ENCODE measurements at places on chromosomes 6 and 20.

DNA sequence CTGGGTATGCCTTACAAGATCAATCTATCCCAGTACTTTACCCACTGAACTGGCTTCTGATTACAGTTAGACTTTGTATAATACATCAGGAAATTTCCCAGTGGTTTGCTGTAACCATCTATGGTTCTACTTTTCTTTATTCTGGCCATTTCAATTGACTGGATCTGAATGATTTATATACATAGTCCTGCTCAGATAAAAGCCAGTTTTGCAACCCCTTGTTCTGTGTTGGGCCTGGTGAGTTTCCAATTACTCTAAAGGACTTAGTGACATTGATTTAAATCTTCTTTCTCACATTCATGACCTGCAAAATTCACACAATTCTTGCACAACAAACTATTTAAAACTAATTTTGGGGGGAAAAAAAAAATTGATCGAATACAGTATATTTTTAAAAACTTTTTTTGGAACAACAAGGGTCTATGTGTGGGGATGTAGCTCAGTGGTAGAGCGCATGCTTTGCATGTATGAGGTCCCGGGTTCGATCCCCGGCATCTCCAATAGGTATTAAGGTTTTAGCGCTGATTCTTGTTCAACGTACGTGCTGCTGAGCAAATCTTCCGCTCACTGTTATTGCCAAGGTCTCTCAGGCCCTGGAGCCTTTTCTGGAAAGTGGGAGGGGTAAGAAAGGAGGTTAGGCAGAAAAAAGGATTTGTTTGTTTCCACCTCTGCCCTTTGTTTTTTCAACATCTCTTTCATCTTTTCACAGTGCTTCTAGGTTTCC lies 117.5 kb downstream of the GPX5 start:
- DNase-seq = no peak

DNA sequence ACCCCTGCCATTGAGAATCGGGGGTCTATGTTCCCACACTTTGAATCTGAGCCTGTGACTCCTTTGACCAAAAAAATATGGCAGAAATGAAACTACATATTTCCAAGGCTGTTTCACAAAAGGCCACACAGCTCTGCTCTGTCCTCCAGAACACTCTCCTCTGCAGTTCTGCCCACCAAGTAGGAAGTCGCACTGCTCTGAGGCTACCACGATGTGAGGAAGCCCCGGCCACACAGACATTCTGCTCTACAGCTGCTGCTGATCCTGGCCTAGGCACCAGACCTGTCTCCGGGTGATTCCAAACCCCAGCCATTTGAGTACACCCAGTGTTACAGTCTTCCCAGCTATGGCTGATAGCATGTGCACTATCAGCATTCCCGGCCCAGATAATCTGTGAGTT lies 85.1 kb downstream of the LYRM4 start:
- DNase-seq = no peak

DNA sequence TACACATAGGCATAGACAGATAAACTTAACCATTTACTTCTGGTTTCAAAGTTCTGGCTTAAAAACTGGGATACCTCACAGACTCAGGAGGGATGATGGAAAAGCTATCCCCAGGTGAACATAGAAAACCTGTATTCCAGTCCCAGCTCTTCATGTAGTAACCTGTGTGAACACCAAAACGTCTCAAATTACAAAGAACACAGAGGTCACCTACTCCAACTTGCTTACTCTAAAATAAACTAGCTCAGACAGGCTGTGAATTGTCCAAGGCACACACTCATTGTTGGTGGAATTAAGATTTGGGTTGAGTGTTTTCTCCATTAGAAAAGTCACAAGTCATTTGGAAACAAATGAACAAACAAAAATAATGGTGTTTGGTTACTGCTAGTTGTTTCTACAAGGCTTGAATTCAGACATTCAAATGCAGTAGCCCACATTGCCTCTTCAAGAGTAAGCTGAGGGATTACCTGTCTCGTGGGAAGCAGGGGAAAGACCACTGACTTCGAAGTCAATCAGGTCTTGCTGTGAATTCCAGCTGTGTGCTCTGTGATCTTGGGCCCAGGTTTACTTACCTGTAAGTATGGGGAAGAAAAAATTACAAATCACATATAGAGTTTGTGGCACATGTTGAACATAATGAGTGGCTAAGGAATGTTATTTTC lies 48.2 kb upstream of the LRRC1 start:
- DNase-seq = no peak

GRCh38 chr6:17716221-17716620 lies 9.5 kb upstream of the NUP153 start:
- DNase-seq = no peak

DNA sequence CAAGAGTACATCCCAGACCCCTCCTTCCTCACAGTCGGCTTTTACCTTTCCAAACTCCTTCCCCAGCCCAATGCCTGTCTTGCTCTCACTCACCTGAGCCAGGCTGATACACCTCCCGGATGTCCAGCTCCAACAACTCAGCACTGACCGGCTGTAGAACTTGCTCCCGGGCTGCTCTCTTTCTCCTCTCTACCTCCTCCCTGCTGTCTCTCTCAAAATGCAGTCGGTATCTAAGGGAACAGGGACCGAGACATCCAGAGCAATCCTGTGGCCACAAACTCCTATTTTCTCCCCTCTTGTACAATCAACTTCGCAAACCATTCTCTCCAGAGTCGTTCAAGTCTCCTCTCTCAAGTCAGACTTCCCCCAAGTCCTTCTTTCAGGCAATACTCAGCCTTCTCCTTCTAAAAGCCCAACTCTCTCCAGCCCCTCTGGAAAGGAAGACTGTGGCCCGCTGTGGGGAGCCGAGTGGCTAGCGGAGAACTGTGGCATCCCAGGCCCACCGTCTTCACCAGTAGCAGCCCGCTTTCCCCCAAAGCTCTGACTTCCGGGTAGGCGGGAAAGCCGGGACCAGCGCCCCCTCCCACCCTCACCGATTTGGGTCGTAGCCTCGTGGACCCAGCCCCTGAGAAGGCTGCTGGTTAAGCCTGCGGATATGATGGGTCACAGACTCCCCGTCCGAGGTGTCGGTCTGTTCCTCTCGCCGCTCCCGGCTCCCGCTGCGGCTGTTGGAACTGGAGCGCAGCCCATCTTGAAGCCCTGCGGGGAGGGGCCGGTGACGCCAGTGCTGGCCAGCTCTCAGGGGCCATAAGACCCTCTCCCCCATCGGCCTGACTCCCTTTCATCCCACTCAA lies 1.1 kb downstream of the GNL1 start:
- no peak for DNase-seq

- DNase-seq = no peak
These were observed 102.2 kb upstream of the AKAP12 start for GRCh38 chr6:151137542-151137941.

DNA sequence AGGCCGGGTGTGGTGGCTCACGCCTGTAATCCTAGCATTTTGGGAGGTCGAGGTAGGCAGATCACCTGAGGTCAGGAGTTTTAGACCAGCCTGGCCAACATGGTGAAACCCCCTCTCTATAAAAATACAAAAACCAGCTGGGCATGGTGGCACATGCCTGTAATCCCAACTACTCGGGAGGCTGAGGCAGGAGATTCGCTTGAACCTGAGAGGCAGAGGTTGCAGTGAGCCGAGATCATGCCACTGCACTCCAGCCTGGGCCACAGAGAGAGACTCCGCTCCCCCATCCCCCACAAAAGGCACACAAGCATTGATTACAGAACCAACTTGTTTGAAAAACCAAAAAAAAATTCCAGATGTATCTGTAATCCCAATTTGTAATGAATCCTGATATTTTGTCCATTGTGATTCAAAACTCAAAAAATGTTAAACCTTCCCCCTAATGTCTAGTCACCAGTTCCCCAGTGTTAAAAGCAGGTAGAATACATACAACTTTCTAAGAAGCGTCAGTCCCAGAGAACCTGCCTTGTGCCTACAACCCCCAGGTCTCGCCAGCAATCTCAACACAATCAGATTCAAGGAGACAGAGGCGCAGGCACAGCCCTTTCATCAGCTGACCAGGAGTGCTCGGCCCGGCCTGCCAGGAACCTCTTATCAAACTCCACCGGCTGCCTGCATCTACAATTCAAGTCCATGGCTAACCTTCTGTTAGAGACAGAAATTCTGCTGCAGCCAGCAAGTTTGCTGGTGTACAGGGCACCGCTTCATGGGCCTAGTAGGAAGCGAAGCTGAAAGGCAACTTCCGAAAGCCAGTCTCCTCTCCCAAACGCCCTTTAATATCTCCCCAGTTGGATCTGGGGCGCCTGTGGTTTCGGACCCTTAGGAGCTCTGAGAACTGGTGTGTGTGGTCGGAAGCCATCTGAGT lies 2.1 kb downstream of the EZR start:
- DNase-seq = no peak

DNA sequence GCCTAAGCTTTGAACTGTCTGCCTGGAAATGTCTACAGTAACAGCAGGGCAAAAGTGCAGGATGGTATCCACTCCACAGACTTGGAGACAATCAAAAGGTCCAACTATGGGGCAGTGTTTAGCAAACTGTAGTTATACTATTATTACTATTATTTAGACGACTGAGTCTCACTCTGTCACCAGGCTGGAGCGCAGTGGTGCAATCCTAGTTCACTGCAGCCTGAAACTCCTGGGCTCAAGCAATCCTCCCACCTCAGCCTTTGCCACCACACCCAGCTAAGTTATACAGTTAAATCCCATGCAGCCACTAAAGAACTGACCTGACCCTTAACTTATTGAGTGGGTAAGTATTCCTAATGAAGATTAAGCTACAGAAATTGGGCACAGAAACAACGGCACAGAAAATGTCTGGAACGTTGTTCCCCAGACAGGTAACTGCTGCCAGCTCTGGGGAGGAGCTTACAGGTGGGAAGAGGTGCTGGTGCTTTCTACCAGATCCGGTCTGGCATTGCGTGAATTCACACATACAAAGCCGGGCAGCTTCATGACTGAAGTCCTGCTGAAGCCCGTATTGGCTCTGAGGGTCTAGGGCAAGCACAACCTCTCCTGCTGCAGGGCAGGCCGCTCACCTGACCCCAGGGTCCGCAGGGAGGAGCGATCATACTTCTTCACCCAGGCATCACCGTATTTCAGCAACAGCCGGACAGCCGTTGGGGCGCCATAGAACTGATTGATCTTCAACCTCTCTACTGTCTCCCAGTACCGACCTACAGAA lies 27.0 kb upstream of the APMAP start:
- no peak for DNase-seq

- DNase-seq = no peak
These were observed 37.8 kb downstream of the PTPN1 start for GRCh38 chr20:50547964-50548363.

DNA sequence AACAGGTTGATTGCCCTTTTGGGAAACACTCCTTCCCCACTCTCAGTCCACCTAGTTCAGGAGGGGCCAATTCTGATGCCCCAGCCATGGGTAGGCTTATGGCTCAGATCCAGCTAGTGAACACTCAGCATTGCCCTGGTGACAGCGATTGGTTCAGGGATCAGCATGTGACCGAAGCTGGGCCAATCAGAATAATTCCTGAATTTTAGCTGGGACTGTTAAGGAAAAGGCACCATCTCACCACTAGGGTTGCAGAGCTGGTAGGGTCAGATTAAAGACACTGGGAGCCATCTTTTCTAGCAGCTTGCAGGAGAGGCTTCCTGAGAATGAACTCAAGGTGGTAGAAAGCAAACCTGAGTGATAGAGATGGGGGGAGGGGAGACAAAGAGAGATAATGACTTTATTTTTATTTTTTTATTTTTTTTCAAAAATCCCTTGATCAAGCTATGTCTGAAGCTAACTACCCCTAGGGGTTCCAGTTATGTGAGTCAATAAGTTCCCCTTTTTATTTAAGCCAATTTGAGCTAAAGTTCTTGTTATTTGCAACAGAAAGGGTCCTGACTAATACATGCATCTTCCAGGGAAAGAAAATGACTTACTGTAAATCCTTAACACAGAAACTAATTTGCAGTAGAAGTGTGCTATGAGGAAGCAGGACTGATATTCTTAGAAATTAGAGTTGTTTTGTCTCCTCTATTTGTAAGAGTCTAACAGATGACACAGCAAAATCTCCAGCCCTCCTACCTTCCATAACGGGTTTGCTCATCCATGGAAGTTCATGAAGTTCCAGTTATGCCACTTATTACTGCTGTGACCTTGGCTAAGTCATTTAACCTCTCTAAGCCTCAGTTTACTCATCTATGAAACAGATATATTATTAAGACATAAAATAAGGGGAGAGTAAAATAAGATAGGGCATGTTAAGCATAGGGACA lies 44.7 kb downstream of the EYA2 start:
- DNase-seq = no peak

GRCh38 chr6:143166247-143166695 lies 105.6 kb downstream of the AIG1 start:
- no peak for DNase-seq

GRCh38 chr6:411402-412145 lies 20.0 kb downstream of the IRF4 start:
- DNase-seq = no peak

DNA sequence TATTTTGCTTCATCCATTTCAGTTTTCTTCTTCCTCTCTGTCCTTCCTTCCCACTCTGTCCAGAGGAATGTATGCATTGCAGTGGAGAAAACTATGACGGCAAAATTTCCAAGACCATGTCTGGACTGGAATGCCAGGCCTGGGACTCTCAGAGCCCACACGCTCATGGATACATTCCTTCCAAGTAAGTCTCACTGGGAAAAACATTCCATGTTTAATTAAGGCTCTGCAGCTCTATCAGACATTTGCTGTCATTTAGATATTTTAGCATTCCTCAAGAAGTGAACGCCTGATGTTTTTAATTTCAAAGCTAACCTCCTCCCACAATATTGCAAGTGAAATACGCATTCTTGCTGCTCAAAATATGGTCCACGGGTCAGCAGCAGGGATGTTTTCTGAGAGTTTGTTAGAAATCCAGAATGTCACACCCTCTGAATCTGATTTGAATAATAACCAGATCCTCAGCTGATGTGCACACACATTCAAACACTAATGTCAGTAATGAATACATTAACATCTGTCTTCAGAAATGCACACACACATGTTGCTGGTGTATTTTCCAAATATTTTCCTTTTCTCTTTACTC lies 12.8 kb downstream of the PLG start:
- DNase-seq = no peak

- DNase-seq = no peak
These were observed 123.0 kb downstream of the CARMIL1 start for GRCh38 chr6:25402125-25402524.

GRCh38 chr6:160837146-160837545 lies 135.1 kb downstream of the PLG start:
- DNase-seq = no peak

- DNase-seq = no peak
These were observed 662 bp downstream of the ZNF343 start for GRCh38 chr20:2507875-2508630.

- no peak for DNase-seq
These were observed 548 bp upstream of the BCAS4 start for GRCh38 chr20:50794181-50794845.

- no peak for DNase-seq
These were observed 248.6 kb upstream of the QKI start for GRCh38 chr6:163165922-163166321.

- no peak for DNase-seq
These were observed 4.8 kb downstream of the DPPA5 start for GRCh38 chr6:73349311-73349710.

- DNase-seq = no peak
These were observed 19.1 kb upstream of the HLA-DQB1 start for GRCh38 chr6:32685603-32686002.

GRCh38 chr20:44029848-44030230 lies 115.2 kb downstream of the TOX2 start:
- no peak for DNase-seq

- no peak for DNase-seq
These were observed 556.0 kb upstream of the JAG1 start for GRCh38 chr20:11229772-11230171.

GRCh38 chr6:3287976-3288707 lies 29.4 kb downstream of the PSMG4 start:
- DNase-seq = no peak

- DNase-seq = no peak
These were observed 15.2 kb downstream of the TFEB start for GRCh38 chr6:41720262-41720620.

GRCh38 chr6:10535193-10535592 lies 14.0 kb downstream of the GCNT2 start:
- DNase-seq = no peak
